Right ventricle myocardium inferior (tissue), 1 donor: ENCODE measurements at places on chromosomes 11 and 22. TPM values are rescaled to one million over a fixed set of nuclear protein-coding genes. Genes with fewer than 3 reads are reported as not detected.

Gene OR51E2
- 0.30 TPM for total RNA-seq

Gene GNG3
- not detected for total RNA-seq

Gene NOX4
- total RNA-seq = 1.5 TPM

Gene MMP10
- total RNA-seq = not detected

Gene RPS6KB2
- 27.8 TPM for total RNA-seq

Gene ACCS
- total RNA-seq = 7.0 TPM

Gene PPFIA1
- 43.8 TPM for total RNA-seq

Gene GLYAT
- 1.4 TPM for total RNA-seq

Gene NPAT
- total RNA-seq = 7.4 TPM

Gene C11orf65
- total RNA-seq = 0.43 TPM

Gene C2CD2L
- 11.8 TPM for total RNA-seq

Gene IGLL1
- not detected for total RNA-seq

Gene PAK1
- total RNA-seq = 10.1 TPM

Gene SLC17A6
- not detected for total RNA-seq

Gene FAT3
- total RNA-seq = 0.03 TPM

Gene KCTD14
- total RNA-seq = 0.24 TPM

Gene MMP8
- total RNA-seq = not detected

Gene OR5B2
- total RNA-seq = not detected
